Right renal cortex interstitium (tissue), 3 donors: ENCODE measurements at places on chromosomes 6 and 20. TPM values are rescaled to one million over a fixed set of nuclear protein-coding genes. Genes with fewer than 3 reads are reported as not detected.

DNA sequence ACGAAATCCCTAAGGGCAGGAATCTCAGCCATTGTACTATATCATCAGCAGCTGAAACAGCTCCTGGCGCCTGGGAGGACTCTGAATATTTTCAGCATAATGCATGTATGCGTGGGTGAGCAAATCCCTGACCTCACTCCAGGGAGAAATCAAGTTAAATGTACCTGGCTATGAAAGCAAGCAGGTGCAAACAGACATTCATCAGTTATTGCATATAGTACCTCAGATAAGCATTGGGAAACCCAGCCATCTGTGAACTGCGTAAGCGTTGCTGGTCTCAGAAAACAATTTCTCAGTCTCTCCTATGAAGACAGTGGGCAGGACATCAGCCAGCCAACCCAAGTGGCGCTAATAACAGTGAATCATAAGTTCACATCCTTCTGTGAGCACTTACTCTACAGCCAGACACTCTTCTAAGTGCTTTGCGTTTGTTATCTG lies 622.6 kb downstream of the EPM2A start:
- DNase-seq, result no peak

DNA sequence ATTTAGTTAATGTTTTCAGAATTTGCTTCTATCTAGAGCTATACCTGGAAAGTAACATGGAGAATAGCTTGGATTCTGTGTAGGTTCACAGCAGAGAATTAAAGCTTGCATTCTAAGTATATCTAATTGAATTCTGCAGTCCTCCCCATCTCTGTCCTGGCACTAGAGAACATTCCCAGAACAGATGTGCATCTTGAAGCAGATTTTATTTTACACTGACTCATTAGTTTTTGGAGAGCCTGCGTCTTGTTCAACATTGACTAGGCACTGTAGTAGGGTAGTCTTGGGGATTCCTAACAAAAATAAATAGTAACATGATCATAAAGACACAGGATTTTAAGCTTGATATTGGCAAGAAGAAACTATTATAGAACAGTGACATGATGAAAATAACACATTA lies 36.2 kb upstream of the BAG2 start:
- no peak for DNase-seq

GRCh38 chr20:40812415-40812925 lies 123.4 kb upstream of the MAFB start:
- no peak for DNase-seq

The TRIM31 gene
- polyA plus RNA-seq, result not detected

The MARCKS gene
- polyA plus RNA-seq, result 264 TPM
